ENCODE measurements at places on chromosomes 5 and 9. TPM values are rescaled to one million over a fixed set of nuclear protein-coding genes. Genes with fewer than 3 reads are reported as not detected.

KIF12 gene
- 176 TPM for total RNA-seq

NCS1 gene
- 29.0 TPM for total RNA-seq

TTLL11 gene
- total RNA-seq, result 5.3 TPM

SEMA6A gene
- total RNA-seq, result 105 TPM

DNA sequence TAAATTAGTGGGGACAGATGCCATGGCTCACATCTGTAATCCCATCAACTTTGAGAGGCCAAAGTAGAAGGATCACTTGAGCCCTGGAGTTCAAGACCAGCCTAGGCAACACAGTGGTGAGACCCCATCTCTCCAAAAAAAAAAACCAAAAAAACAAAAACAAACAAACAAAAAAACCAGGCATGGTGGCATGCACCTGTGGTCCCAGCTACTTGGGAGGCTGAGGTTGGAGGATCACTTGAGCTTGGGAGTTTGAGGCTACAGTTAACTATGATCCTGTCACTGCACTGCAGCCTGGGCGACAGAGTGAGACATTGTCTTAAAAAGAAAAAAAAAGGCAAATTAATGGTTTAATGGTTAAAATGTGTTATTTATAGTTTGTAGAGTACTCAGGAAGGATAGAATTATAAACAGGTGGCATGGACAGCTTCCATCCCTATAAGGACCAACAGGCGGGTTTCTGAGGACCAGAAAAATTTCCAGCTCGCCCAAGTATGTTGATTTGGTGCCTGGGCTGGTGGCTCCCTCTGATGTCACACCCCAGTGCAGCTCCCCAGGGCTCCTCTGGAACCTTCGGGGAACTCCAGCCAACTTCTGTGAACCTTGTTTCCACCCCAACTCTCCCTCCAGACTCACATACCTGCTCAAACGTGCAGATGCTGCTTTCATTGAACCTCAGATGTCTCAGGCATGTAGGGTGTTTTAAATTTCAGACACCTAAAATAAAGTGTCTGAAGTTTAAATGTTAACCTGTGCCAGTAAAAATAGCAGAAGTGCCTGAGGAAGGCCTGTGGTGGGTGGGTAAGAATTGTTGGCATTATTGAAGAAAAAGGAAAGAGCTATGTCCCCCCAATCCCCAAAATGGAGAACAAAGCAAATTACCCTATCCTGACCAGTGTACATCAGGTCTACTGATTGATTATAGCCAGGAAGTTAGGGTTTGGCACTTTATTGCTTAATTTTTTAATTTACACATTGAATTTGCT, 69.0 kb downstream of the TRIO start:
- no peaks in the 10 kb centered on the region for H3K27me3 ChIP-seq
- H3K27ac ChIP-seq, result peak overlapping the region; percentile 40
- peaks cover 35% of the 10 kb centered on the region for H3K4me1 ChIP-seq
- no peak for DNase-seq

DNA sequence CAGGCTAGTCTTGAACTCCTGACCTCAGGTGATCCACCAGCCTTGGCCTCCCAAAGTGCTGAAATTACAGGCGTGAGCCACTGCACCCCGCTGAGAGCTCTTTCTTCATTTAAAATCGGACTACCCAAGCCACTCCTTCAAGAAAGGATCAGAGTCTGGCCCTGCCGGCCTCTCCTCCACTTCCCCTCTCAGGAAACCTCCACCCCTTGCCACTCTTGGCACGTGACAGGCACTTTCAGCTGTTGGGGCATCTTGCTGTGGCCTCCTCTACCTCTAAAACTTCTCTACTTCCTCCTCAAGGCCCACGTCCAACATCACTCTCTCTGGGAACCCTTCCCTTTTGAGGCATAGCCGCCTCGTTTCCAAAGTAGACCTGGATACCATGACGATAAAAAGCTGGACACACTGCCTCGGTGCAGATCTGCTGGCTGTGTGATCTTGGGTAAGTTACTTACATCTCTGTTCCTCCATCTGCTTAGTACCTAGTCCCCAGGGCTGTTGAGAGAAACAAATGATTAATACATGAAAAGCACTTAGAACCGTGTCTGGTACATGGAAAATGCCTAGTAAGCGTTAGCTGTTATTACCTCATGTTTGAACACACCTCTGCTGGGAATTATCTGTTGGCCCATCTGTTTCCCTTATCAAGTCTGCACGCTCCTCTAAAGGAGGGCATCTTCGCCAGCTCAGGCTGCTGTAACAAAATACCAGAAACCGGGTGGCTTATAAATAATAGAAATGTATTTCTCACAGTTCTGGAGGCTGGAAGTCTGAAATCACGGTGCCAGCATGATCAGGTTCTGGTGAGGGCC, 55.3 kb downstream of the SMIM23 start:
- no peak for DNase-seq
- H3K27ac ChIP-seq, result no peak overlapping the region
- no peak overlapping the region for H3K4me3 ChIP-seq
- H3K4me1 ChIP-seq, result peaks cover 2% of the 10 kb centered on the region

DNA sequence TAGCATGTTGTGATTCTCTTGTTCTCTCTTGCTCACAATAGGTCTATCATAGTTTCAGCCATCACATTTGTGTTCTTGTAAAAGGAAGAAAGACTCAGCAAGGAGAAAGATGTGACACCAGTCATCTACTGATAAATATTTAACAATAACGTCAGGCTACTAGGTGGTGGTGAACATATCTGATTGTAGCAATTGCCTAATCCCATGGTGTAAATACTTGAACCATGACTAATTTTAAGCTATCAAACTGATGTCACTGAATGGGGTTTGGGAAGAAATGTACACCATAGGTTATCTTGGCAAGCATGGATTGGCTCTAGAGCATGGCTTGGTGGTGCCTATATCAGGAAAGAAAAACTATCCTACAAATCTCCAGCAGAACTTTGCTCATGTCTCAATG, 16.6 kb downstream of the DMRTA1 start:
- no peak overlapping the region for H3K27ac ChIP-seq
- H3K4me1 ChIP-seq, result no peaks in the 10 kb centered on the region
- DNase-seq, result no peak
- H3K27me3 ChIP-seq, result no peaks in the 10 kb centered on the region
- no peak overlapping the region for H3K4me3 ChIP-seq

- H3K4me1 ChIP-seq, result peaks cover 2% of the 10 kb centered on the region
- no peak for DNase-seq
- no peak overlapping the region for H3K4me3 ChIP-seq
- H3K27ac ChIP-seq, result no peak overlapping the region
- H3K27me3 ChIP-seq, result no peaks in the 10 kb centered on the region
Observed at GRCh38 chr5:139592289-139592688, 31.1 kb downstream of the UBE2D2 start.

GRCh38 chr9:136693490-136694162, 6.4 kb upstream of the AGPAT2 start:
- DNase-seq, result no peak
- no peak overlapping the region for H3K4me3 ChIP-seq
- H3K4me1 ChIP-seq, result peaks cover 24% of the 10 kb centered on the region
- H3K27me3 ChIP-seq, result peaks cover 6% of the 10 kb centered on the region
- no peaks in the 10 kb centered on the region for H3K36me3 ChIP-seq

- no peak overlapping the region for H3K27ac ChIP-seq
- no peaks in the 10 kb centered on the region for H3K27me3 ChIP-seq
- peaks cover 3% of the 10 kb centered on the region for H3K4me1 ChIP-seq
- no peak overlapping the region for H3K4me3 ChIP-seq
Observed at GRCh38 chr9:90873422-90873821, 71.8 kb downstream of the SYK start.

- H3K4me1 ChIP-seq, result peaks cover 25% of the 10 kb centered on the region
- DNase-seq, result no peak
- H3K4me3 ChIP-seq, result no peak overlapping the region
- peaks cover 1% of the 10 kb centered on the region for H3K27me3 ChIP-seq
- H3K36me3 ChIP-seq, result peaks cover 2% of the 10 kb centered on the region
Observed at GRCh38 chr5:68140763-68141162, 74.8 kb upstream of the PIK3R1 start.

DNA sequence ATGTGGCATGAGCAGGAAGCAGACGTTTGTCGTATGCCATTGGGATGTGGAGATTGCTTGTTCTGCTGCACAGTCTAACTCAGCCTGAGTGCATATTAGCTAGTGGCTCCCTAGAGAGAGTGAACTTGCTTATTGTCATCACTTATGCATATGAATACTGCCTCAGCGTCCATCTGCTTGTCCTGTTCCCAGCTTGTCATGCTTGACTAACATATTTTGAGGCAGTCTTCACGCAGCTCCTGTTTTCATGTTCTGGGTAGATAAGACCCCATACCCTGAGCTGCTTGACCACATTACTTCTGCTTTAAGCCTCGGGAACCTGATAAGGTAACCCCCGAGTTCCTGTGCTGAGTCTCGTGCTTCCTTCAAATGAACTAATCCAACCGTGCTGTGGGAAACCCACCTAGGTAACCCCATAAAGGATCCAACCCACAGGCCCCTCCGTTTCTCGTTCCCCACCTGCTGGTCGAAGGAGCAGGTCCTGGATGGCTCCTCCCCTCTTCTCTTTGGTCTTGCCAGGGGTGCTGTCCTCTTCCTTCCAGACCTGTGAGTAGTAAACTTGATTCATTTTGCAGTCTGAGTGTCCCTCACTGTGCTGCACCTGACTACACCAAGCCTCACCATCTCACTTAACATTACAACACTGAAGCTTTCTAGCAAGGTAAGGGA, 25.0 kb downstream of the ANKRD33B start:
- H3K4me1 ChIP-seq, result peaks cover 1% of the 10 kb centered on the region
- H3K27ac ChIP-seq, result no peak overlapping the region
- DNase-seq, result no peak
- peaks cover 5% of the 10 kb centered on the region for H3K27me3 ChIP-seq
- no peak overlapping the region for H3K4me3 ChIP-seq

DNA sequence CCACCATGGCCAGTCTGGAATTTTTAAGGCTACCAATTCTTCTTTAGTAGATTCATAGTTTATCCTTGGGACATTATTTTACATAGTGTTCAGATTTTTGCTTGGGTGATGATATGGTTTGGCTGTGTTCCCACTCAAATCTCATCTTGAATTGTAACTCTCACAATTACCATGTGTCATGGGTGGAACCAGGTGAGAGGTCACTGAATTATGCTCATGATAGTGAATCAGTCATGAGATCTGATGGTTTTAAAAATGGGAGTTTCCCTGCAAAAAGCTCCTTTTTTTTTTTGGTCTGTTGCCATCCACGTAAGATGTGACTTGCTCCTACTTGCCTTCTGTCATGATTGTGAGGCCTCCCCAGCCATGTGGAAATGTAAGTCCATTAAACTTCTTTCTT, 163.9 kb downstream of the GABRG2 start:
- H3K27me3 ChIP-seq, result no peaks in the 10 kb centered on the region
- no peak overlapping the region for H3K27ac ChIP-seq
- DNase-seq, result no peak

- peaks cover 19% of the 10 kb centered on the region for H3K27me3 ChIP-seq
- no peak overlapping the region for H3K4me3 ChIP-seq
- H3K4me1 ChIP-seq, result peaks cover 13% of the 10 kb centered on the region
Observed at GRCh38 chr5:77170-77501, 14.8 kb upstream of the PLEKHG4B start.

DNA sequence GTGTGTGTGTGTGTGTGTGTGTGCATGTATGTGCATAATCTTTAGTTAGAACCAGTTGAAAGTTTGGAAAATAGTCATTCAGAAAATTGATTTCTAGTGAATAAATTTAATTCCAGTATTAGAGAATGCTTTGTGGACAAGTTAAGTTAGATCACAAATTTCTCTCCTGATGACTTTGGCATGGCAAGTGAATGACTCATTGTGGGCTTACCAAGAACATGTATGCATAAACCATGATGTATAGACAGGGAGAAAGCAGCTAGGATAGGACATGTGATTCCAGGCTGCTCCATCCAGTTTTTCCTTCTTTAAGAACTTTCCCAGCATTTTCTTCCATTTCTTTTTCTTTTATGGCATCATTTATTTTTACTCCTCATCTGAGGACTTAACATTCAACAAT, 85.7 kb upstream of the SGCD start:
- no peaks in the 10 kb centered on the region for H3K27me3 ChIP-seq
- no peaks in the 10 kb centered on the region for H3K36me3 ChIP-seq
- peaks cover 7% of the 10 kb centered on the region for H3K4me1 ChIP-seq
- DNase-seq, result no peak
- H3K27ac ChIP-seq, result no peak overlapping the region
